Natural killer cell treated with Interleukin-12 subunit alpha and Interleukin-12 subunit beta and Interleukin-15 and Interleukin-18, amount 100 ng/mL, for 72 hours (primary cell): ENCODE measurements at places on chromosomes 2 and 18. TPM values are rescaled to one million over a fixed set of nuclear protein-coding genes. Genes with fewer than 3 reads are reported as not detected.

DNA sequence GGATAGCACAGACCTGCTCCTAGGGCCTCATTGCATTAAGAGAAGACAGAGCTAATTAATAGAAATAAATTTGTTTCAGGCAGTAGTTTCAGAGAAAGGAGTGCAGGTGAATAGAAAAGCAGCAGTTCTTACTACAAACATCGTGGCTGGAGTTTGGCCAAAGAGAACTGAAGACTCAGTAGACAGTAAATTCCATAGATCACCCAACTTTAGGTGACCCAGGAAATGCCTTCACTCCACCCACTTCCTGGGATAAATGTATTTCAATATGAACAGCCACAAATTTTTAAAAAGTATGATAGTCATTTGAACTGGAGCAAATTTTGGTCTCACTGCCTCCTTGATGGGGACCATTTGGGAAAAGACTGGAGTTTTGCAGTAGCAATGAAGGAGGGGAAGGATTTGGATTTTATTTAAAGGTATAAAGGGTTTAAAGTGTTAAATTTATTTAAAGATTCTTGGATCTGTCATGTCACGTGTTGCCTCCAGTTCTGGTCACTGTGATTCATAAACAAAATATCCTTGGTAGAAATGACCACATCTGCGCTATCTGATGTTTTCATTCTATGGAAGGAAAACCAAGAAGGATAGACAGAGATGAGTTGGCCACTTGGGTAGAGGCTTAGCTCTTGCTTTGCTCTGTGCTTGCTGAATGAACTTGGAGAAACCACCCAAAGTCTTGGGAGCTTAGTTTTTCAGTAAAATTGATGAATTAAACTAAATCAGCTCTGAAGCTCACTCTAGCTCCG lies 390.2 kb downstream of the THSD7B start:
- H3K4me1 ChIP-seq, result no peaks in the 10 kb centered on the region
- no peak overlapping the region for H3K4me3 ChIP-seq
- H3K36me3 ChIP-seq, result no peaks in the 10 kb centered on the region
- no peak overlapping the region for H3K27ac ChIP-seq

GRCh38 chr2:224885836-224886547 lies 156.3 kb downstream of the DOCK10 start:
- DNase-seq, result no peak
- peak overlapping the region; percentile 86 for H3K27ac ChIP-seq
- no peaks in the 10 kb centered on the region for H3K27me3 ChIP-seq

GRCh38 chr2:113157118-113157896 lies 16.5 kb upstream of the PSD4 start:
- no peaks in the 10 kb centered on the region for H3K36me3 ChIP-seq
- peak overlapping the region; percentile 79 for H3K27ac ChIP-seq
- no peaks in the 10 kb centered on the region for H3K27me3 ChIP-seq
- H3K4me1 ChIP-seq, result peaks cover 12% of the 10 kb centered on the region
- DNase-seq, result peak; percentile 73

Gene CHRNA1
- not detected for total RNA-seq

DNA sequence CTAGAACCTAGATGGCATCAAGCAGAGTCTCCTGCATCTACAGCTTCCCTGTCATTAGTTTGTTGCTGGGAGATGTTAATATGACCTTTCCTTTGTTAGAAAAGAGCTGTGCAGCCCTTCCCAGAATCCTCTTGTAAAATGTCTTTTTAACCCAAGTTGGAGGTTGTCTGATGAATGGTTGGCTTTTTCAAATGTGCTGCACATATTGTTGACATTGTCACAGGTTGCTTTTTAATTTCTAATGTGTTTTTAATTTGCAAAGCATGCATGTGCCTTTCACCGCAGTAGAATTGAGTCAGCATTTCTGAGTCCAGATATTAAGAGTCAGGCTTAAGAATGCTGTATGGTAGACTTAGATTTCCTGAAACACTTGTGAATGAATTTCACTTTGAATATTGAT lies 120.8 kb downstream of the GREB1L start:
- peaks cover 25% of the 10 kb centered on the region for H3K27me3 ChIP-seq
- no peak for DNase-seq
- no peak overlapping the region for H3K27ac ChIP-seq
- no peaks in the 10 kb centered on the region for H3K36me3 ChIP-seq
